ENCODE measurements at places on chromosomes 7 and 10.

- DNase-seq = no peak
Observed at GRCh38 chr7:463817-464453, 55.7 kb downstream of the PDGFA start.

- DNase-seq = no peak
Observed at GRCh38 chr7:117444646-117445045, 17.4 kb upstream of the ASZ1 start.

DNA sequence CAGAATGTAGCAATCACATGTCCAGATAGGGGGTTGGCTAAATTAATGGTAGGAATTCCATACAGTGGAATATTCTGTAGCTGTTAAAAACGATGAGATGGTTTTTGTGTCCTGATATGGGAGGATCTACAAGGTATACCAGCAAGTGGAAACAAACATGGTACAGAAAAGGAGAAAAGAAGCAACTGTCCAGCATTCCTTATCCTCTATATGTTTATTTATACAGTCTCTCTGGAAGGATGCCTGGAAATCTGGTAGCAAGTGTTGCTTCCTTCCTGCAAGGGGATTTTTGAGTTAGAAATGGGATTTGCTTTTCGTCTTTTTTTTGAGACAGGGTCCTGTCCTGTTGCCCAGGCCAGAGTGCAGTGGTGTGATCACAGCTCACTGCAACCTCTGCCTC lies 19.3 kb downstream of the IL15RA start:
- no peak for DNase-seq

DNA sequence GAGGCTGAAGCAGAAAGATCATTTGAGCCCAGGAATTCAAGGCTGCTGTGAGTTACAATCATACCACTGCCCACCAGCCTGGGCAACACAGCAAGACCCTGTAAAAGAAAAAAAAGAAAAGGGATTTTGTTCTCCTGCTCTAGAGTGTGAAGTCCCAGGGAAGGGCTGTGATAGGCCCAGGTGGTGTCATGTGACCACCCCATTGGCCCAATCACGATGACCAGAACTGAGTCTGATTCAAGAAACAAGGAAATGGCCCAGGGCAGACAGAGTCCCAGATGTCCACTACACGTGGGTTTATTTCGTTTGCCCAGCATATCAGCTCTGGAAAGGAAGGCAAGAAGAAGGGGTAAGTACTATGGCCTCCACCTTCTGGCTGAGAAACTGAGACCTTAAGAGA lies 81.3 kb upstream of the CUX1 start:
- DNase-seq = peak; percentile 13

Measured in inflammatory macrophage treated with lipopolysaccharide for 1 hour (primary cell).